ENCODE measurements at places on chromosomes 3 and 15.

DNA sequence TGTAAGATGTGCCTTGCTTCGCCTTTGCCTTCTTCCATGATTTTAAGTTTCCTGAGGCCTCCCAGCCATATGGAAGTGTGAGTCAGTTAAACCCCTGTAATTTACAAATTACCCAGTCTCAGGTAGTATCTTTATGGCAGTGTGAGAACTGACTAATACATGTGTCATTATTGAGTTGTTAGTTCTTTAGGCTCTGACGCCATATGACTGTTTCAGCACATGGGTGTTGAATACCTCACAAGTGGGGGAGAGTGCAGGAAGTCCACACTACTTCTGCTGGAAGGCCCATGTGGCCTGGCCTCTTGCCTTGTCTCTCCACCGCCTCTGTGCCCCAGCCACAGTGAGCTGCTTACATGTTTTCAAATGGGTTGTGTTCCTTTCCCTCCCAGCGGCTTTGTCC lies 28.5 kb downstream of the MFSD1 start:
- no peak for DNase-seq

GRCh38 chr3:121072133-121072532 lies 164.1 kb downstream of the STXBP5L start:
- no peak for DNase-seq

GRCh38 chr15:66294157-66294931 lies 976 bp downstream of the DIS3L start:
- no peak for DNase-seq

- DNase-seq, result no peak
Observed at GRCh38 chr15:58530056-58530590, 98.3 kb downstream of the LIPC start.

DNA sequence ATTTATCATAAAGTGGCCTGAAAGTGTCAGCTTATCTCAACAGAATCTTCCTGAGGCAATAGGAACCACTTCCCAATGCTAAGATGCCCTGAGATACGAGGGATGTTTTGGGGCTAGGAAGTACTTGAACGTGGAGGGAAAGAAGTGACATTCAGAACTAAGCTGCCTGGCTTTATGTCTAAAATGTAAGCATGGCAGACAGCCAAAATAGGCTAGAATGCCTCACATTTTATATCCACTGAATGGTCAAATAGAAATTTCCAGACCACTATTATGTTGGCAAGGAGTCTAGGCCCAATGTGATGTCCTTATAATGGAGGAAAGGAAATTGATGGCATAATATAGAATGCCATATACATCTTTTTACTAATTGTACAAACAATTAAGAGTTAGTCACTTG lies 154.9 kb downstream of the PEX5L start:
- no peak for DNase-seq

- no peak for DNase-seq
Observed at GRCh38 chr15:69629631-69630161, 177.1 kb downstream of the RPLP1 start.

GRCh38 chr3:192237992-192238608 lies 489.2 kb downstream of the FGF12 start:
- no peak for DNase-seq

DNA sequence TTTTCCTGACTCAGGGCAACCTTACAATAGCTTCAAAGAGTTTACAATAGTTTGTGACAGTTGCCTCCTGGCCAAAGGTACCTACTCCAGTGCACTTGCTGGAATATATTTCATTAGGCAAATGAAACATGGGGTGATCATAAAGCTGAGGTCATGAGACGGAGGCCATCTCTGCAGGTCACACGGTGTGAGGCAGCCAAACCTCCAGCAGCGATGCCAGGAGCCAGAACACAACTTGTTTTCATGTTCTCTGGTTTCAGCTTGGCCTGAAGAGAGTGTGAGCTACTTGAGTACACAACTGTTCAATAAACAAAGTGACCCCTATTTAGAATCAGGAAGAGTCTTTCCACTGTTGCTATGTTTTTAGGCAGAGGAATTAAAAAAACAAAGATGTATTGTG lies 42.7 kb upstream of the PYGO1 start:
- no peak for DNase-seq

- DNase-seq, result no peak
Observed at GRCh38 chr15:91109885-91110284, 9.8 kb downstream of the SV2B start.

DNA sequence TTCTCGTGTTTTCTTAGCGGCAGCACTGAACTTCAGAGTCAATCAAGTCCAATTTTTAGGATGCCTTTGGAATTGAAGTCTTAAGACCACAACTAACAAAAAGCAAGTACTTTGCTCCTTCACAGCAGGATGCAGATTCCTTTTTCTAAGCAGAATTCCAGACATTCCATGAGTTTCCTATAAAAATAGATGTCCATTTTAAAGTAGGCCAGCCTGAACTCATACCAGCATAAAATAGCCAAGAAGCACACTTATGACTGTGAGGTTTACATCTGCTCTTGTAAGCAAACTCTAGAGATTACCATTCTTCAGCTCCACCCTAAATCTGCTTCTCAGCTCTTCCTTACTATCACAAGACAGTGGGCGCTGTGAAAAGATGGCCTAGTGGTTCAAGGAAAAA lies 85.8 kb downstream of the THBS1 start:
- no peak for DNase-seq

GRCh38 chr15:77901921-77902750 lies 175.4 kb downstream of the TBC1D2B start:
- no peak for DNase-seq

- no peak for DNase-seq
Observed at GRCh38 chr15:56460071-56460470, 4.9 kb downstream of the MNS1 start.

GRCh38 chr15:28902856-28903255 lies 17.1 kb downstream of the APBA2 start:
- DNase-seq, result no peak

DNA sequence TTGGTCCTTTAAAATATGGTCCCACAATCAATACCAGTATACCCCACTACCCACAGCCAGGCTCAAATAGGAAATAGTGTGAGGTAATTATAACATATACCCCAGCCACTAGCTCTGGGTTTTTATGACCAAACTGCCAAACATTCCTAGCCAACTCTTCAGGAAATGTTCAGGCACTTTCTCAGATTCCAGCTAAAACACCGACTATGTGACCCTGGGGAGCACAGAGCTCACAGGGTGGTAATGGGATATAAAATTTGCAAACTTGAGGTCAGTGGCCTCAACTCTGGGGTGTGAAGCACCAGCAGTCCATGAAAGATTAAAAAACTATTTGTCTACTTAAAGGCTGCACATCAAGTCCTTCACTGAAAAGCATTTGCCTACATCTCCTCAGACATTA lies 12.9 kb downstream of the FBN1 start:
- DNase-seq, result no peak

DNA sequence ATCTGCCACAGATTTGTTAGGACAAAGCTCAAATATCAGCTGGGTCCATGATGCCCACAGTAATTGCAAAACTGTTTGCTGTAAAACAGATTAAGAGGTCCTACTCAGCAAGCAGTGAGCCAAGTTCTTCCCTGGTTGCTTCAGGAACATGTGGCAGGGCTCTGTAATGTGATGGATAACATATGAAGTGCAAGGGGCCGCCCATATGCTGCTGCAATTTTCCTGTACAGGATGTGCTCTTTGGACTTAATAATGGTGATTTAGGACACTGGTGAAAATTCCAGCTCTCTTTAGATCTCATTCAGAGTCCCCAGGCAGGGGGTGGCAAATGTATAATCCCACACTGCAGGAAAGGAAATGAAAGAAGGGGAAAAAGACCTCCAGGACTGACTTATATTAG lies 289.4 kb downstream of the LSAMP start:
- no peak for DNase-seq

GRCh38 chr3:193049935-193050334 lies 132.3 kb upstream of the MB21D2 start:
- DNase-seq, result no peak

DNA sequence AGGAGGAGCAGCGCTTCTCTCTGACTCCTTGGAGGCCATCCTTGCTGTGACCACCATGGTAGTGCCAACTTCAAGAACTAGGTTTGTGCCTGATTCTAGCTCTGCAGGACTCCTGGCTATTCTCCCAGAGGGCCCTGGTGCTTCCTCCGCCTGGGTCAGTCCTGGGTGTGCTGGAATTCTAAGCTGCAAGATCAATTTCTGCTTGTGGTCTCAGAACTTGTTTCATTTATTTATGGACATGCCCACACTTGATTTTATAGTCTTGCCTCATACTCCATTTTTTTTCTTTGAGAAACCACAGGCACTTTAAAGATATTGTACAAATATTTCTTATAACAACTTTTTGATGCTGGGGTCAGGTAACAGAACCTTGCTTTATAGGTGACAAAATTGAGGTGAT lies 87.6 kb downstream of the PDCD6IP start:
- DNase-seq, result no peak

- no peak for DNase-seq
Observed at GRCh38 chr3:124993466-124993865, 58.9 kb upstream of the MUC13 start.

DNA sequence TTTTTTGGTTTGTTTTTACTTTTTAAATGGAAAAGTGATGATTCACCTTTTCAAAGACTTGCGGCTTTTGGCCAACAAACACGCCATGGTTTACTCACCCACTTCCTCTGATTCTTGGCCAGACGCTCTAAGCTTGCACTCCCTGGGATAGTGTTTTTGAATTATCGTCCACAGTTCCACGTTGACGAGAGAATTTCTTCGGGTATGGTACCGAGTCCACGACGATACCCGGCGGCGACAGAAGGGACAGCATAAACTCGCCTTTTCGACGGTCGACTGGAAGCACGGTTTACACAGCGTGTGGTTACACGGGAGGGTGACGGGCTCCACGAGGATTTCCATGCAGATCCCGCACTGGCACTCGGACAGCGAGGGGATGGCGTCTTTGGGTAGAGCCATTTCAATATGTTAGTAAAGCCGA lies 783 bp downstream of the RNF168 start:
- peak; percentile 33 for DNase-seq

- DNase-seq, result no peak
Observed at GRCh38 chr3:116046350-116046749, 398.9 kb downstream of the LSAMP start.

DNA sequence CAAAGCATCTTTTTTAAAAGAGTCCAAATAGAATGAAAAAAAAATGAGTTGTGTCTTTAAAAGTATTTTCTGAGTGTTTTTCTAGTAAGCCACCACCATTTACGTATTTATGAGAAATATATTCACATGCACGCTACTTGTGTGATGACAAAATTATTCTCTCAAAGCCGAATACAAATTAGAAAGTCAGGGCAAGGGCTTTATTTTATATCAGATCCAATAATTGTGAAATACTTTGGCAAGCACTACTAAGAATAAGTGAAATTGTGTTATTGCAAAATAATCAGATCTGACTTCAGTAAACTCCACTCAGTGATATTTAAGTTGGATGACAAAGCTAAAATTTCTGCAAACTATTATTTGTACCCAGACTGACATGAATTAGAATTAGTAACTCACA lies 589.3 kb upstream of the KCNMB2 start:
- no peak for DNase-seq

DNA sequence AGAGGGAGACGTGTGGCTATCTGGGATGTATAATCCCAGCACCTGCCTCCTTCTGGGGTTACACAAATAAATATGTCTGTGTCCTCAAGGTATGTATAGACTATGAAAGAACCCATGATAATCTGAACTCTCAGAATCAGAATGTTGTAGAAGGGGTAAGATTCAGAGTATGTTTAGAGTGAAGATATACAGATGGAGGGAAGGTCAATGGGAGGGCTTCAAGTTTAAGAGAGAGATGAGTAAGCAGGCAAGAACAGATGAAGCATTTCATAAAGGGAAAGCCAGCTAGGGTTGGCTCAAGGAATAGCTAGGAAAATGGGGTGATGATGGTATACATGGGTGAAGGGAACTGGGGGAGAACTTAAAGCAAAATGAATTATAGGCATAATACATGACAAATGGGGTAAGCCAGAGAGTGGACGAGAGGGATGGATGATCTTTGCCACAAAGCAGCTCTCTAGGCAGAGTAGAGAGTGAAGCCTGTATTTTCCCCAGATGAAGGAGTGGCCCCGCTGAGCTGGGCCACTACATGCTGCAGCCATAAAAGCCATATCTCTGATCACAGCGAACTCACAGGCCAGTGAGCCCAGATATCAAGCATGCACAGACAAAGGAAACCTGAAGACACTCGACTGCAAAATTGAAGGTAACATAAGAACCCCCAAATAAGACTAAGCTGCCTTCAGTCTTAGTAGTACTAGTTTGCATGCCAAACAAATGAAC lies 15.9 kb upstream of the ZBTB38 start:
- DNase-seq, result no peak

DNA sequence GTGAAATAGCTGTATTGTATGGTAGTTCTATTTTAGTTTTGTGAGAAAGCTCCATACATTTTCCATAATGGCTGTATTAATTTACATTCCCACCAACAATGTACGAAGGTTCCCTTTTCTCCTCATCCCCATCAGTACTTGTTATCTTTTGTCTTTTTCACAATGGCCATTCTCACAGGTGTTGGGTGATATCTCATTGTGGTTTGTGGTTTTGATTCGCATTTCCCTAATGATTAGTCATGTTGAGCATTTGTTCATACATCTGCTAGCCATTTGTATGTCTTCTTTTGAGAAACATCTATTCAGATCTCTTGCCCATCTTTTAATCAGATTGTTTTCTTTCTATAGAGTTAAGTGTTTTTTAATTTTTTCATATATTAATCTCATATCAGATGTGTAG lies 931.9 kb downstream of the IGSF11 start:
- no peak for DNase-seq

- no peak for DNase-seq
Observed at GRCh38 chr15:42073418-42073817, 20.9 kb downstream of the PLA2G4D start.

GRCh38 chr3:63968612-63969350 lies 54.5 kb downstream of the PSMD6 start:
- DNase-seq, result no peak

DNA sequence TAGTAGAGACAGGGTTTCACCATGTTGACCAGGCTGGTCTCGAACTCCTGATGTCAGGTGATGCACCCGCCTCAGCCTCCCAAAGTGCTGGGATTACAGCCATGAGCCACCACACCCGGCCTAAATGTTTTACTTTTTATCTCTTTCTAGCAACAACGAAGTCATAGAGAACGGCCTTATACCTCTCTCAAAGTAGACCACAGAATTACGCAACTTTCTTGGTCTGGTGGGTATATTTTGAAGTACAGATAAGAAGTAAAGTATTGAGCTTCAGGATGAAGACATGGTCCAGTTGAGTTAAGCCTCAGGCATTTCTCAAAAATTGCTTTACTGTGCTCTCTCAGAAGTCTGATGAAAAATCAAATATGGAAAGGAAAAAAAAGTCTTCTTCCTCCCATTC lies 30.6 kb downstream of the FAM240A start:
- DNase-seq, result no peak

DNA sequence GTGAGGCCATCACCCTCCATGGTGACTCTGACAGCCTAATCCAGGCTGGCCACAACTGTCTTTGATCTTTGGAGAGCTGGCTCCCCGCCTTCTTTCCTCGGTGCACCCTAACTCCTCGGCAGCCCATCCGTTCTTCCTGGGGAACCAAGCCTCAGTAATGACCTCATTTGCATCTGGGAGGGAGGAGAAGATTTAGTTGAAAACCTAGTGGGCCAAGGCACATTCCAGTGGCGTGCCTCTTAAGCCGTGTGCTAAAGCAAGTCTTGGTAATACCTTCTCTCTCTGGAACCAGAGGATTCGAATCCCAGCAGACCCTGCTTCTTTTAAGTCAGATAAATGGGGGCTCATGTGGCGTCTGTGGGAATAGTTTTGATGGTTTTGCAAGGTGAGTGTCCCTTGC lies 233.1 kb downstream of the EBLN2 start:
- no peak for DNase-seq

All from stimulated activated CD8-positive, alpha-beta memory T cell treated with anti-CD3 and anti-CD28 coated beads, Interleukin-15, amount 100 ng/mL, for 1 hour (primary cell).